ENCODE measurements at places on chromosomes 13 and 19.
A peak's percentile ranks its signal among the peaks of the same experiment; 100 is the strongest.

DNA sequence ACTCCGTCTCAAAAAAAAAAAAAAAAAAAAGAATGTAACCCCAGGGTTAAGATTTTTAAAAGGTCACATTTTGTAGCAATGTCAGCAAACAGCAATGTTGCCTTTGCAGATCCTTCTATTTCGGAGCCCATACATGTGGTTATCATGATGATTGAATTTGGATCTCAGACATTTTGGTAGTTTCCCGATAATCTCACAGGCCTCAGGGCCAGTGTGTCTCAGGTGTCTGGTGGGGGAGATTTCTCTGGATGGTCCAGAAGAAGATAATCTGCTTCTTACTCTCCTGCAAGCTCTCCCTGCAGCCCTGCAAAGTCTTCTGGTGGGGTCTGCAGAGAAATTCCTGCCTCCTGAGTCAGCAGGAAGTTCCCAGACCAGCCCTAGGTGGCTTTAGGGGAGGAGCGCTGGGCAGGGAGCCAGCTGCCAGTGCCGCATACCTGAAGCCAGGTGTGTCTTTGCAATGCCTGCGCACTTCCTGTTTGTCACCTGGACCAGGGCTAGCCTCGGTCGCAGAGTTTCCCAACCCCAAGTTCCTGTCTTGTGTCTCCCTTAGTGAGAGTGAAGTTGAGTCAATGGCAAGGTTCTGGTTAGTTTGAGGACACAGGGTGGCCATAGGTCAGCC is 1.4 kb downstream of the SH2D3A start:
- no peak for DNase-seq

DNA sequence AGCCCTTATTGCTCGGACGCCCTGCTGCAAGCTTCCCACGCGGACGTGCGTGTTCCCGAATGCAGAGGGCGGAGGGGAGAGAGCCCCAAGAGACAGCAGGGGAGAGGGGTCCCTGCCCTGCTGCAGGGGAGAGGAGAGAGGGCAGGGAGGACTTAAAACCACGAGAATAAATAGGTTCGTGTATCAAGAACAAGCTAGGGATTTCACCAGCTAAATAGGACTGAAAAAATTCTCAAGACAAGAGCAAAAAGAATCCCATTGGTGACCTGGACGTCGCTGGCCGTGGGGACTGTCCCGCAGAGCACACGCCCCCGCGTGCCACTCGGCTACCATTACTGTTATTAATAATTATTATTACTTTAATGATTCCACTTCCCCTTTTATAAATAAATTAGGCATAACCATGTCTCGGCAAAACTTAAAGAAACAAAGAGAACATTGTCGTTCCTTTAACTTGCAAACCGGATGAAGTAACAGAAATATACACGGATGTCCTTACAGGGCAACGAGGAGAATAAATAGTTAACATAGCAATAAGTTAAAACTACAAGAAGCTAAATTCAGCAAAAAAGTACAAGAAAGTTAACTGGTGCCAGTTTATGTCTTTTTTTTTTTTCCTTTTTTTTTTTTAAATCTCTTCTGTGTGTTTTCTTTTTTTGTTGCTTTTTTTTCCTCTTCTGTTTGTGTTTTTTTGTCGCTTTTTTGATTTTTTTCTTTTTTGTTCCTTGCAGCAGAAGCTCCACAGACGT is 16.6 kb downstream of the PRKCSH start:
- DNase-seq = no peak

DNA sequence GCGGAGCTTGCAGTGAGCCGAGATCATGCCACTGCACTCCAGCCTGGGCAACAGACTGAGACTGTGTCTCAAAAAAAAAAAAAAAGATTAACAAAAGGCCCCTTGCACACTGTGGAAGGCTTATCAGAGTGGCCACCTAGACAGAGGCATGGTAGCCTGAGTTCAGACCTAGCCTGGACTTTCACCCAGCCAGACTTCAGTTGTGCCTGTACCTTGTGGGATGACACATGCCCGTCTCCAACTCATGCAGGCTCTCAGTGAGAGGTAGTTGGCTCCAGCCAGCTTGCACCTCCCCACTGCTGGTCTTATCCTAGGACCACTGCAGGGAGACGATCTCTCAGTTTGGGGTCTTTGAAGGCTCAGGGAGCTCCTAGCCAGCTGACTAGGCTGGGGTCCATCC is 52.2 kb downstream of the GATAD2A start:
- DNase-seq = no peak

DNA sequence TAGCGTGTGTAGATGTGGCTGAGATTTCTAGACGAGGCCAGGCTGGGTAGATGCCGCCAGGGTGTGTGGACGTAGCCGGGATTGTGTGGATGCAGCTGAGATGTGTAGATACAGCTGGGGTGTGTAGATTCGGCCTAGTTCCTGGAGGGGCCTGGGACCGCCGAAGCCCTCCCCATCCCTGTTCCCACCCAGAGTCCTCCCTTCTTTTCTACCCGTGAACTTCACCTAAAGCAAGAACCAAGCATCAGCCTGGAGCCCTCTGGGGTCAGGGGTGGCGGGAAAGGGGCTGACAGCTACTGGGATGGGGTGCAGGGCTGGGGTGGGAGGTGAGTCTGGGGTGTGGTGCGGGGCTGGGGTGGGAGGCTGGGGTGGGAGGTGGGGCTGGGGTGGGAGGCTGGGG is 768 bp downstream of the TMPRSS9 start:
- DNase-seq = no peak

GRCh38 chr19:23285948-23286347 is 35.8 kb upstream of the ZNF724 start:
- DNase-seq = no peak

DNA sequence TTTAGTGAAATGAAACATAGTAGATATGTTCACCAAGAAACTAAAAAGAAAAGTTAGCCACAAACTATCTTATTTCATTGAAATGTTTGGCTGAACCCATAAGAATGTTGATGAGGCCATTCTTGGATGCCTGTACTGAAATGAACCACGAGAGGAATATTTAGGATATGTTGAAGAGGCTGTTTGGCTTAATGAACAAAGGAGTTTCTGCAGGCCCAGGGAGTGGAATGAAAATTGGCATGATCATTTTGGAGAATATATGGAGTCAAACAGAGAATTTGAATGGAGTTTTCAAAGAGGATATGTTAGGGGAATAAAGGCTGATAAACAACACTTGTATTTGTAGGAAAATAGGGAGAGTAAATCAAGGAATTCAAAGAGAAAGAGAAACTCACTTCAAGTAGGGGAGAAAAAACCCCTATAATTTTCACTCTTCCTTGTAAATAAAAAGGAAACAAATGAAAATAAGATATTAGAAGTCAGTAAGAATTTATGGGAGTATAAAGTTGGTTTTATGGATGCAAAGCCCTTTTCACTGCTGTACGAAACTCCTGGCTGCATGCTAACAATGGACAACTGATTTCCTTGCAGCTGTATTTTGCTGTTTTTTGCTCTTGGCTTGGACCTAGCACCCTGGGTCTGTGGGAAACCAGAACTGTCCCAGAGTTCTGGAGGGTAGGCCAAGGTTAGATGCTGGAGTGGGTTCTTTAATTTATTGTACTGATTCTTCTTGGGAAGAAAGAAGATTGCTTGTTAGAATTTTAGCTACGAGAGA is 36.5 kb downstream of the KL start:
- DNase-seq = no peak

- DNase-seq = peak; percentile 60
Observed at GRCh38 chr19:42402376-42403116, 12.4 kb upstream of the CNFN start.

DNA sequence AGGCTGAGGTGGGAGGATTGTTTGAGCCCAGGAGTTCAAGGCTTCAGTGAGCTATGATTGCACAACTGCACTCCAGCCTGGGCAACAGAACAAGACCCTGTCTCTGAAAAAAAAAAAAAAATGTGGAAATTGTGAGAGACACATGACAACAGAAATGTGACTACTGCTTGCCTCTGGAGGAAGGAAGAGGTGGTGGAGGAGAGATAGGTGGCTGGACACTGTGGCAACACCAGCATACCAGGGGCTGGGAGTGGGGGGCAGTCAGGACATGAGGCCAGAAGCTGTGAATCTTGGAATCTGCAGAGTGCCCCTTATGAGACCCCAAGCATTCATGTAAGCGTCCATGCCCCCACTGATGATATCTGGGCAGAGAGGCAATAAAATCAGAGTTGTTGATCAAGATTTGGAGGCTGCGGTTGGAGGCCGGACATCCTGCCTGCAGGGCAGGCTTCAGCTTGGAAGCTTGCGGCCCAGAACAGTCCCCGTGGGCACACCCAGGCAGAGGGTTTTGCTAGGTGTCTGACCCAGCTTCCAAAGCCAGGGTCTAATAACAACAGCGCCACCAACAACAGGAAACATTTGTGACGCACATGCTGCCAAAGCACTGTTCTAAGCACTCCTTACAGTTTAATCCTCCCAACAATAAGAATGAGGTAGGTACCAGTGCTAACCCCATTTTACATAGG is 16.9 kb downstream of the FAM187B start:
- no peak for DNase-seq

DNA sequence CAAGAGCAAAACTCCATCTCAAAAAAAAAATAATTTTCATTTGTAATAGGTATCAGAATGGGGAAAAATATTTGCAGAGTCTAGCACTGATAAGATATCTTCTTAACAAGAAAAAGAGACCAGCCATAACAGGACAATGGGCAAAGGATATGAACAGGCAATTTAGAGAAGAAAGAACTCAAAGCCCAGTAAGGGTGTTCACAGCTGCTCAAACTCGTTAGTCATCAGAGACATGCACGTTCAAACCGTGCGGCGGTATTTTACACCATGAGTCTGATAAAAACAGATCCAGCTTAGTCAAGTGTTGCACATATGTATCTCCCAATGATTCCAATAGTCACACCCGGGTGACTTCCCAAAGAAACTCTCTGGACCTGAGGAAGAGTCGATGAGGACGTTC is 13.7 kb upstream of the NCCRP1 start:
- DNase-seq = no peak

Data from NCI-H2171 treated with DMSO at 0.1 percent for 48 hours (cell line).